ENCODE measurements at places on chromosomes 2 and 18.

- DNase-seq = no peak
These were observed 5.0 kb upstream of the GYPC start for GRCh38 chr2:126650994-126651393.

GRCh38 chr2:187435078-187435477 lies 13.0 kb downstream of the CALCRL start:
- no peak for DNase-seq

GRCh38 chr2:219129589-219129988 lies 31.0 kb downstream of the NHEJ1 start:
- no peak for DNase-seq

DNA sequence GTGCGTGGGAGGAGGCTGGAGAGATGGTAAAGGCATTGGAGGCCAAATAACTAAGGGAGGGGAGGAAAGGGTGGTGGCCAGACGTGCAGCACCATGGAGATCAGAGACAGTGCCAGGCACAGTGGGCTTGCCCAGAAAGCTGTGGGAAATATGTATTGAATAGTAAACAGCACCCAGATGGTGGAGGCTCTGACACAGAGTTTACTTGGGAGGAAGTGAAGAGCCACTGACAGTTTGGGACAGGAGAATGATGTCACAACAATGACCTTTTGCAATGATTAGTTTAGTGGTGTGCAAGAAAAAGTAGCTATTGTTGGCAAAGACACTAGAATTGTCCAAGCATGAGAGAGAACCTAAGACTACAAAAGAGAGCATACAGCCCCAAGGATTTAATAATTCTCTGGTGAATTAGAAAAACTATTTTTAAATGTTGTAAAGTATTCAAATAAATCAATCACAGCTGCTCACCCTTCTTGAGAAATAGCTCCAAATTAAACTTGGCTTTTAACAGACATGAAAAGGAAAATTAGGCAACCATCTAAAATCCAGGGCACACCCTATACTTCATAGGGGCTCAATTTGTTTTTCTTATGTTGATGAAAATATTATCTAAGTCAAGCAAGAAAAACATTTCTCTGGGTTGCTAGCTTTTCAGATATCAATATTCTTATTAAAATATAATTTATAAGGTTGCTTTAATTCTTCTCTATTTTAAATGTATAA lies 458.7 kb upstream of the HNRNPA3 start:
- DNase-seq = no peak

DNA sequence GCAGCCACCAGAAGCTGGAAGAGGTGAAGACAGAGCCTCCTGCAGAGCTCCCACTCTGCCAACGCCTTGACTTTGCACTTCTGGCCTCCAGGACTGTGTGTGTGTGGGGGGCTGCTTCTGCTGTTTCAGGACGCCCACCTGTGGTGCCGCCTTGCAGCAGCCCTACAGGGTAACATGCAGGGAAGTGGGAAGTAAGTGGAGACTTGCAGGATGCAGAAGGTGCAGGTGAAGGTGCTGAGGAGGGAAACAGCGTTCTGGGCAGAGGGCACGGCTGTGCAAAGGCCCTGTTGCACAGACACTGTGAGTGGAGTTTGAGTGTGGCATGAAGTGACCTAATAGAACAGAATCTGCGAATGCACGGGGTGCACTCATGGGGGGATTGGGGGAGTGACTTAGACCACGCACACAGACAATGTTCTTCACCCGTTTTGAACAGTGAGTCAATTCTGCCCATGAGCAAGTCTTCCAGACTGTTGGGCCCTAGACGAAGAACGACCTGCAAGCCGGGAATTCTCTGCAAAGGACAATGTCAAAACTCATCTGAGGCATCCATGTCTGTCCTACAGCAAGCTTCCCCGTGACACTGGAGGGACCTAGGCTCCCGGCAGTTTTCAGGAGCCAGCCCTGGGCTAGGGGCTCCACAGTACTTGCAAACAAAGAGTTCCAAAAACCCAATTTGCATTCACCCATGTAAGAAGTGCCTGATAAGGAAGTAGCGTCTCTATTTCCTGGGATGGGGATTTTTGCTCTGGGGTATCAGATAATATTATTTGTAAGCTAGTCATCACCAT lies 19.0 kb downstream of the MBP start:
- no peak for DNase-seq

- no peak for DNase-seq
These were observed 64.5 kb downstream of the CELF4 start for GRCh38 chr18:37501136-37501535.

DNA sequence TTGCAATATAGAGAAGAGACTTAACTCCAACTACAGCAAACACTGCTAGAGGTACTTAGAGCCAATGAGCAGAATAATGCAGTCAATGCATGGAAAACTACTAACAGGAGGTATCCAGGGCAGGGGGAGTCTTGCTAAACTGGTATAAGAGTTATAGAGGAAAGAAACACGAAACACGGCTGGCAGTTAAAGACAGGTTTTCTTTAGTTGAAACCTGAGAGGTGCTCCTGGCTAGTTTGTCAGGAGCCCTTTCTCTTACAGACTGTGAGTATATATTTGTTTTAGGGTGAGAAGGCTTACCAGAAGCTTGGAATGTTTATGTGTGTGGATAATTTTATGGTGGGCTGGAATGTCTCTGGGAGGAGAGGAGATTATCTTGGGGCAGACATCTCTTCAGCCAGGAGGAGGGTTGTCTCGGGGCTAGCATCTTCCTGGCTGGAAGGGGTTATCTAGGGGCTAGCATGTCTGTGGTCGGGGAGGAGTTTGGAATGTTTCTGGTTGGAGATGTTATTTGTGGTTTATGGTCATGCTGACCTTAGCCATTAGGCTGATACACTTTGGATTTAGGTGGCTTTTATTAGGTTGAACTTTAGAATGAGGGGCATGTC lies 1048.8 kb downstream of the DPP10 start:
- DNase-seq = no peak

GRCh38 chr2:26605195-26605998 lies 35.8 kb downstream of the CIB4 start:
- peak; percentile 18 for DNase-seq

DNA sequence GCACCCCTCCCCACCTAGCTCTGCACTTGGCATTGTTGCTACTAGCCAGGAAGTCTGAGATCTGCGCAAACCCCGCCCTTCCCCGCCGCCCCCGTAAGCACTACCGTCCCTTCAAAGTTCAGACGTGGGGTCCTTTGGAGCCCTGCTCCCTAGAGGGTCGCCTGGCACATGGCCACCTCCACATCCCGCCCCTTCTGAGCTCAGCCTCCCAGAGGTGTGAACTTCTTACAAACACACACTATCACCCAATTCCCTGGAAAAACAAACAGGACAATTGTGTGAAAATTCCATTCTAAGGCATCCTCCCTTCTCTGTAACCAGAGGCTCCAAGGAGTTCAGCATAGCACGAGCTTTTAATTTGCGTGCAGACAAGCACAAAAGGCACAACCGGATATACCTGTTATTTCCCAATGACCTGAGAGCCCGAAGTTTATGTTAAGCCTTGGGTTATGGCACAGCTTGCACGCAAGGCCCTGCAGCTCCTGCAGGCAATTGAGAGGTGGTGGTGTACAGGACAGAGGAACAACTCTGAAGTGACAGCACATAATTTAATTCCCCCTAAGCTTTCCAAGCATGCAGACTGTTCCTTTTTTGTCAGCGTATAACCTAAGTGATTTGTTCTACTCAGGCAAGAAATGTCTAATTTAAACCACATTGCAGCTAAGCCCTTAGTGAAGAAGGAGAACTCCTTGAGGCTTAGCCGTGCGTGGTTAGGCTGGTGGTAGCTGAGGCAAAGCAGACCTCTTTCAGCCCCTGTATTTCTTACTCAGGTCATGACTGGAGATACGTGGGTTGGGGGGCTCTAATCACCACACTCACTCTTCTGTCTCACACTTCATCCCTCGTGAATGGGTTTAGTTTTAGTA lies 20.3 kb upstream of the CYP1B1 start:
- DNase-seq = peak; percentile 48

DNA sequence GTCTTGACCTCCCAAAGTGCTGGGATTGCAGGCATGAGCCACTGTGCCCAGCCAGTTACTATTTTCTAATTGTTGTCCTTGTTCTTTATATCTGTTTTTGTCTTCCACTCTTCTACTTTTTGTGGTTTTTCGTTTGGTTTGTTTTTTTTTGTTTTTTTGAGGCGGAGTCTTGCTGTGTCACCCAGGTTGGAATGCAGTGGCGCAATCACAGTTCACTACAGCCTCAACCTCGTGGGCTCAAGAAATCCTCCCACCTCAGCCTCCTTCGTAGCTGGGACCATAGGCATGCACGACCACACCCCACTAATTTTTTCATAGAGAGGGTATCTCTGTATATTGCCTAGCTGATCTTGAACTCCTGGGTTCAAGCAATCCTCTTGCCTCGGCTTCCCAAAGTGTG lies 100.7 kb downstream of the EHBP1 start:
- no peak for DNase-seq
